ENCODE measurements at places on chromosomes 1 and 21.
A peak's percentile ranks its signal among the peaks of the same experiment; 100 is the strongest.

DNA sequence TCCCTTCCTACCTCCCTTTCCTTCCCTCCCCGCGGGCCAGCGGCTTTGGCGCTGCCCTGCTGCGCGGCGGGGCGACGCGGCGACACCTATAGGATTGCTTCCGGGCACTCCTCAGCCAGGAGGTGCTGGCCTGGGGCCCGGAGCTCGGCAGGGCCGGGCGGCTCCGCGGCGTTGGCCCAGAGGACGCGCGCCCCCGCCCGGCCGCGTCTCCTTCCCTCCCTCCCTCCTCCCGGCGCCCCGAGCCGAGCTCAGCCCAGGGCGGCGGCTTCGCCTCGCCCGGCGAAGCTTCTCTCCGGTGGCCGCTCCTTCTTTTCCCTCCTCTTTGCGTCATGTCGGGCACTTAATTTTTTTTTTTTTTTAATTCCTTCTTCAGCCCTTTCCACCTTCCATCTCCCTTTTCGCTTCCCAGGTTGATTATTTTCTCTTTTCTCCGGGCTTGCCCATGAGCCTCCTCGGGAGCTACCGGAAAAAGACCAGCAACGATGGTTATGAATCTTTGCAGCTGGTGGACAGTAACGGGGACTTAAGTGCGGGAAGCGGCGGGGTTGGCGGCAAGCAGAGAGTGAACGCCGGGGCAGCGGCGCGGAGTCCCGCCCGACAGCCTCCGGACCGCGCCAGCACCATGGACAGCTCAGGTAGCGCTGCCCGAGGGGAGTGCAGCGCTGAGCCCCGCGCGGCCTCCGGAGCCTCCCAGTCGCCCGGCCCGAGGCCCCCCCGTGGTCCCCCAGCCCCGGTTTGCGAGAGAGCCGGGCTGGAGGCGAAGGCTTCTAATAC is at the start of gene DNAJC6:
Gene DNAJC6 (plus strand): TSS at position 240 of the 774 bp plus-strand sequence. CDS start 203 bp downstream, at position 443.
- peak; percentile 62 for DNase-seq

DNA sequence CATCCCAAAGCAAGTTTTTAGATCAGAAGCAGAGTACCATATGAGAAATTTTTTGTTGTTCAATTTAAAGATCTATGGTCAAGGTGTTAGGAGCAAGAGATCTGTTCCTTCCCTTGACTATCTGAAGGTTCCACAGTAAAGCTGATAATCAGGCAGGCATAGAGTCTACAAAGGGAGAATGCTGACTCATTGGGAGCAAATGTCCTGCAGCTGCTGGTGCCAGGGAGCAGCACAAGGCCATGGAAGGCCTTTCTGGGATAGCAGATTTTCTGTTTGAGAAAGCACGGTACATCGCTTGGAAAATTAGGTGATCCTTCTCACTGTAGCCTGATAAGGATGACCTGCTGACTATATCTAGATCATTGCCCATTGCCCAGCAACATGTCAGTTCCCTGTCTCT is 210.1 kb upstream of the C1orf87 start:
- no peak for DNase-seq

DNA sequence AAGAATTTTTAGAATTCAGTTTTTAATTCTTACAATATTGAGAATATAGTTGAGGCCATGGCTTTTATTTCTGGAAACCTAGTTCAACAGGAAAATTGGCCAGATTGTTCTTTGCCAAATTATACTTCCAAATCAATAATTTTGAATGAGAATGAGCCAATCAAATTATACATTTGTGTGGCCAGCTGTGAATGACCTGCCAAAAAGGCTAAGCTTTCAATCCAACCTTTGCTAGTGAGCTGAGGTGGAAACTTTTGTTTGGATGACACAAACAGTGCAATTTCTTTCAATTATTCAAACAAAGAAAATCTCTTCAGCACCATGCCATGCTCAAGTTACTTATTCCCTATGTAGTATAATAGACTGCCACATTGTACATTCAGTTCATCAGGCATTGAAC is 167.8 kb downstream of the PATJ start:
- DNase-seq = no peak

DNA sequence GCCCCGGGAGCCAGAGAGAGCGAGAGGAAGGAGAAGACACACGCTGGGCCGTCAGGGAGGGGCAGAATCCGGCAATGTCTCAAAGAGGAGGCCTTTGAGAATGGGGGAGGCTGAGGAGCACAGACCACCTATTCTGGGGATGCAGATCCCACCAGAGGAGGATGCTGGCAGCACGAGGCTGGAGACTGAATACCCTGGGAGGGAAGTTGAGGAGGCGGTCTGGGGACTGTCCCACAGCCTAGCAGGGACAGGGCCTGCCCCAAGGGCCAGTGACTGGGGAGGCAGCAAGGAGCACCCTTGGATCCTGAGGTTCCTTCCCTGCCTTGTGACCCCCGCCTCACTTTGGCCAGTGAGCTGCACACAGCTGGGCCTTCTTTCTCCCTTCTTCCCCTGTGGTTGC is 49.2 kb downstream of the SLC37A1 start:
- DNase-seq = no peak

- DNase-seq = no peak
Measured at GRCh38 chr1:23196627-23197328, 20.5 kb downstream of the HTR1D start.

- DNase-seq = no peak
Measured at GRCh38 chr1:60510162-60510561, 436.6 kb upstream of the C1orf87 start.

DNA sequence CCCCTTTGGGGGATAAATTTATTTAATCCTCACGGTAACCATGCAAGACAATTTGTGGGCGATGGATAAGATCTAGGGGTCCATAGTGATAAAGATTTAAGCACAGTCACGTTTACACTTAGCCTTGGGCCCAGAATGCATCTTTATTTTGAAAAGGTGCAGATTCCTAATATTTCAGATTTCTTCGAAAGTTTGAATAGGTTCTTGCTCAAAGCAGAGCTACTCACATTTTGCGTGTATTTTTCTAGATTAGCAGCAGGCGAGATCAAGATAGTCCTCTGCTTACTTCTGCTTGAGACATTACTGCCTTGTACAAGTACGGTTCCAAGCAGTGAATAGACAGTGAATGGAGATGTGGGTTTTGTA is 647 bp downstream of the TSEN15 start:
- no peak for DNase-seq

DNA sequence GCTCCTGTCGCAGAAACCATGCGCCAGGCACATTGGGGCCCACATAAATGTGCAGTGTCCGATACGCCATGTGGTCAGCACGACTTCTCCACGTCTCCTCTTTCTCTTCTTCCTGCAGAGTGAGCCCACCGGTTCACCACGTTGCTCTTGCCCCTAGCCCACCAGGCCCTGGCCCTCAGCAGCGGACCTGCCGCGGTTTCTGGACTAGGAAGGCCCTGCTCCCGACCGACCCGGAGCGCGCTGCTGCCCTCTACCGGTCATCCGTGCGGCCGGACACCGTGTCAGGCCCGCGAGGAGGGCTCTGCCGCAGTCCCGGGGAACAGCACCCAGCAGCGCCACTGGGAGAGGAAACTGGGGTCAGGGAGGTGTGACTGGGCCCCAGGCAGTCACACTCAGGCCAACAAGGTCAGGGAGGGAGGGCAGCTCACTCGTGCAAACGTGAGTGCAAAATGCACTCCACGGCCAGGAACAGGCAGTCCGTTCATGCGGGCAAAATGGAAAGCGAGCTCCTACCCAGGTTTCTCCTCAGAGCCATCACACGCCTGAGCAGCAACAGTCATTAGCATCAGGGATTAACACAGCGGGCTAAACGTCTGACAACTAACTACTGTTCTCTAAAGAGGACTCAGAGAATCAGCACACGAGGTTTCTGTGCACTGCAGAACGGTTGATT is 13.7 kb downstream of the TLR5 start:
- peak; percentile 73 for DNase-seq

DNA sequence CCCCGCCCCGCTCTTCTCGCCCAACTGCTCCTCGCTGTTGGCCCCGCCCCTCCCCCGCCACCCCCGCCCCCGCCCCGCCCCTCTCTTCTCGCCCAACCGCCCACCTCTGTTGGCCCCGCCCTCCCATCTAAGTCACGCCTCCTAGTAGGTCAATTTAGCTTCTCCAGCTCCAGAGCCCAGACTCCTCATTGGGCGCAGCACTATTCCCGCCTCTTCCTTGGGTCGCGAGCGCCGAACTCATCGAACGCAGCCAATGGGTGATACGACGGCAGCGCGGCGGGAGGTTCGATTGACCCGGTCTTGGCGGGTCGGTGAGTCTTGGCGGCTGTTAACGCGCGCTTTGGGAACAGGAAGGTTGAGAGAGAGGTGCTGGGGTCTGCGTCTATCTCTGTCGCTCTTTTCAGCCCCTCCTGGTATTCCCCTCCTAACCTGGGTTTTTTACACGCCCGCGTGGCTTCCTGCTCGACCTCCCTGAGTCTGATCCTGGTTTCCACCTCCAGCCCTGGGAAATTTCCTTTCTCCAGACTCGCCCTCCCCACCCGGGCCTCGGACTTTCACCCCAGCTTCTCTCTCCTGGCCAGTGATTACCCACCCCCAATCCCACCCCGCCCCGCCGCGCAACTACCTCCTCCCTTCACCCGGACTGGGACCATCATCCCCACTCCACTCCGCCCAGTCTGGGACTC is at the start of gene RAD54L:
Gene RAD54L (plus strand): TSS at position 328 of the 686 bp plus-strand sequence. CDS start 643 bp downstream, outside the sequence.
- DNase-seq = peak; percentile 97

DNA sequence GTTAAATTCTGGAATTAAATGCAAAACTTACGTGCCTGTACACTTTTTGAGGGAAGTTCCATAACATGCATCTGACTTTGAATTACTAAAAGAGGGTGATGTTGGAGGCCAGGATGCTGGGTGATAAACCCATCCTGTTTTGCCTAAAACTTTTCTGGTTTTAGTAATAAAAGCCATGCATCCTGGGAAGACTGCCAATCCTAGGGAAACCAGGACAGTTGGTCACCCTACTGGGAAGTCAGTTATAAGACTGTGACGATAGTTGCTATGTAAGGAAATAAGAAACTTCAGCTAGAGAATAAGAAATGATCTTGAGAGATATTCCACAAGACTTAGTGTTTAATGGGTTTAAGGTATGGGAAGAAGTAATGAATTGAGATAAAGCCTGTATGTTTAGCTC is 336.6 kb upstream of the LYPLAL1 start:
- no peak for DNase-seq

- DNase-seq = no peak
Measured at GRCh38 chr1:113981962-113982931, 3.0 kb downstream of the OLFML3 start.

DNA sequence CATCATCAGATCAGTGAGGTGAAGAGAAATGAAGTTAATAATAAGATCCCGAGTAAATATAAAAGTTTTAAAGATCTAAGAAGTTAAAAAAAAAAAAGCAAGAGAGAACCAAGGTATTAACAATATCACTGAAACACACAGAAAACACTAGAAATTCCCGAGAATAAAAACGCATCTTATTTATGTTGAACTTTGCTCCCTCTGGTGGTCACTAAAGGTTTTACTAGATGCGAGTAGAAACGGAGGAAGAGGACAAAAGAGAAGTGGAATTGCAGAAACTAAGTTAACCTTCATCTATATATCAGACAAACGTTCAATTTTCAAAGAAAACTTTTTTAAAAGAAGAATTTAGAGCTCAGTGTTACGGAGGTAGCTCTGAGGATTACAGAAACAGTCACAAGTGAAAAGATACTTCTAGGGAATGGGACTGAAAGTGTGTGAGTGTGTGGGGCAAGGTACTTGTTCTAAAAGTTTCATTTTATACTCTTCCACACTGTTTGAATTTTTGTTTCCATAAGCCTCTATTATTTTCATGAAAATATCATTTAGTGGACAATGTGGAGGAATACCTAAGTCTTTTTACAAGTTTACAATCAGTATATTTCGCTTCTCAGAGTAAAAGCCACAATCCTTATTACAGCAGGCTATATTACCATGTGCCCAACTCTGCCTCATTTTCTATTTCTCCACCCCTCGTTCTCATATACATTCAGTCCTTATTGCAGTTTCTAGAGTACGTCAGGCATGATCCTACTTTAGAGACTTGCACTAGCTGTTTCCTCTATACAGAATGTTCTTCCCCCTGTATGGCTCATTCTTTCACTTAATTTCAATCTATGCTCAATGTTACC is 19.7 kb downstream of the ACBD6 start:
- DNase-seq = no peak

DNA sequence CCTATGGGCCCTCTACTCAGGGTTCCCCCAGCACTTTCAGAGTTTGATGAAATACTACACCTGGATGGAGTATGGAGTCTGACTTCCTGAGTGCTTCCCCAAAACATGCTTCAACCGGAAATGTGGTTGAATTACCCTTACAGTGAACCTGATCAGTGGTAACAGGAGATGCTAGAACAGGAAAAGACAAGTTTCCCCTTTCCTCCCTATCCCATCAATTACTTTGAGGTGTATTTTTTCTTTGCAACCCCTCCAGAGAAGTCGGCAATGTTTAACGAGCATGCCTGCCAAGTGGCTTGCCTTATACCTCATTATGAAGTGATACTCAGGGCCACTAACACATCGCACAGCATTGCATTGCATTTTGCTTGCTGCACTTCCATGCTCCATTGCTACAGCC is 7.0 kb downstream of the KRTAP15-1 start:
- no peak for DNase-seq

GRCh38 chr1:29500041-29500440 is 263.7 kb downstream of the PTPRU start:
- DNase-seq = no peak

DNA sequence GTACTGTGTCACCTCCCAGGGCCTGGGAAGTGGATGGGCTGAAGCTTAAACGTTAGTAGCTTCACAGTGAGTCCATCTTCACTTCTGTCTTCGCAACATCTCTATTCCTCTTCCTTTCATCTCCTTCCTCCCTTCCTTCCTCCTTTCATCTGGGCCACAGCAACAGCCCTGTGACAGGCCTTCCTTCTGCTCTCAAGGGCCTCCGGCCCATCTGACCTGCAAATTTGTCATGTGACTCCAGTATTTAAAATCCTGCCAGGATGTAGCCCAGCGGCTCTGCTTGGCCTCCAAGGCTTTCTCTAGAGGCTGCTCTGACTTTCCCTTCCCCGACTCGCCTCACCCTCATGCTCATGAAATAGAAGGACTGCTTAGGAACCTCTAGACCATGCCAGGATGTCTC is 10.9 kb upstream of the BATF3 start:
- DNase-seq = no peak

GRCh38 chr1:67317803-67318202 is 10.1 kb downstream of the IL12RB2 start:
- no peak for DNase-seq

GRCh38 chr1:8791819-8792218 is 25.6 kb downstream of the RERE start:
- no peak for DNase-seq

GRCh38 chr1:228004331-228004855 is 2.4 kb upstream of the WNT3A start:
- no peak for DNase-seq

GRCh38 chr1:25451908-25452307 is 21.2 kb downstream of the MACO1 start:
- no peak for DNase-seq

DNA sequence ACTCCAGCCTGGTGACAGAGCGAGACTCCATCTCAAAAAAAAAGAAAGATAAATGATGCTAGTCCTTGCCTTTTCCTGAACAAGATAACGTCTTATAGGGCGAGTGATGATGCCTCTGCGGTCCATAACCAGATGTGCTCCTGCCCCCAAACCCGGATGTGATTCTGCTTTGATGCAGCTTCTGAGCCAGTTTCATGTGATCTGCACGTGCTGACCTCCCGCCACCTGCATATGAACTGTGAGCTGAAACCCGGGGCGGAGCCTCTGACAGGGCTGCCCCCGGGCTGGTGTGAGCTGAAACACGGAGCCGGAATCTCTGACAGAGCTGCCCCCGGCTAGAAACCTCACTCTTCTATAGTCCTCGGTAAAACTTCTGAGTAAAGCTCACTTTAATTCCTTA is 1.3 kb downstream of the KRTAP12-4 start:
- DNase-seq = no peak

All from stimulated activated CD4-positive, alpha-beta T cell treated with anti-CD3 and anti-CD28 coated beads, Interleukin-4, amount 100 ng/mL, for 1 hour (primary cell).